ENCODE measurements at places on chromosomes 7 and 10.

GRCh38 chr7:66265566-66265965 lies 60.4 kb downstream of the TPST1 start:
- no peak for DNase-seq

- DNase-seq, result no peak
Observed at GRCh38 chr10:8221451-8221850, 167.0 kb downstream of the GATA3 start.

DNA sequence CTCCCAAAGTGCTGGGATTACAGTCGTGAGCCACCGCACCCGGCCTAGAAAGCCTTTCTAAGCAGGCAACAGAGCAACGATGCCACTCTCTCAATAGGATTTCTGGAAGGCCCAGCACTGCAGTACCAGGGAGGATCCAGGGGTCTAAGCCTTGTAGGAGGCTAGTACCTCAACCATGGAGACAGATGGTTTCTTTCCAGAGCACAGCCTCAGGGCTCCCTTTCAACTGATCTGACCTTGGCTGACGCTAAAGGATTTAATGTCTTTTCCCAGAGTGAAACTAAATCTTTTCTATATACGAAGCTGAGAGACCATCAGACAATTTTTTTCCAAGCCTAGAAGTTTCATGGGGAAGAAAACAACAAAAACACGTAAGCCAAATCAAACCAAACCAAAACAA lies 78.0 kb downstream of the WDR11 start:
- DNase-seq, result no peak

DNA sequence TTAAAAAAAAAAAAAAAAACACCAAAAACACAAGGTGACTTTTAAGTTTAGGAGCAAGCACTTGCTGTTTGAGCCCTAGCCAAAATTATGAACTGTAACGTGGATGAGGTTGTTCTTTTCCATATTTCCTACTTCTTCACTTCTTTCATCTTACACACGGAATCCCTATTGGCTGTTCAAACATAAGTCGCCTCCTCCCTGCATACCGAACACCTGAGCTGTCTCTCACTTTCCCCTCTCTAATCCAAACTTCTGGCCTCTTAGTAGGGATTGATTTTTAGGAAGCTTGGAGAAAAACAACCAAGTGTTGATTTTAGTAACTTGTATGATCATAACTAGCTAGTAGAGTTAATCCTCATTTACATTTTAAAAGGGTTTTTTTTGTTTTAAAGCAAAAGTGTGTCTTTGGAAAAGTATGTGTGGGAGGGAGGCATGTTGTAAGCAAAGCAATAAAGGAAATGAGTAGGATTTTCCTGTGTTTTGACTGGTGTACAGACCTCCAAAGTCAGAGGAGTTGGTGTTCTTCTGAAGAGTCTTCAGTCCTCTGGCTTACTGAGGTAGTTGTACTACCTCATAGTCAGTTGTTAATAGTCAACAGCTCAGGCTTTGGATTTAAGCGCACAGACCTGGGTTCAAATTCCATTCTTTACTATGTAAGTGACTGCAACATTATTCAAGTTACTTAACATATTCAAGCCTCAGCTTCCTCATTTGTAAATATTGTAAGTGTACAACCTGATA lies 39.3 kb downstream of the RABGEF1 start:
- DNase-seq, result no peak

GRCh38 chr7:56040730-56041129 lies 10.5 kb downstream of the PSPH start:
- DNase-seq, result no peak

Data from stimulated activated CD4-positive, alpha-beta T cell treated with anti-CD3 and anti-CD28 coated beads, Interleukin-15, amount 100 ng/mL, for 48 hours (primary cell).